ENCODE measurements at places on chromosomes 11 and 22.
A peak's percentile ranks its signal among the peaks of the same experiment; 100 is the strongest.

- no peak for DNase-seq
These were observed 47.9 kb upstream of the FLI1 start for GRCh38 chr11:128645968-128646367.

DNA sequence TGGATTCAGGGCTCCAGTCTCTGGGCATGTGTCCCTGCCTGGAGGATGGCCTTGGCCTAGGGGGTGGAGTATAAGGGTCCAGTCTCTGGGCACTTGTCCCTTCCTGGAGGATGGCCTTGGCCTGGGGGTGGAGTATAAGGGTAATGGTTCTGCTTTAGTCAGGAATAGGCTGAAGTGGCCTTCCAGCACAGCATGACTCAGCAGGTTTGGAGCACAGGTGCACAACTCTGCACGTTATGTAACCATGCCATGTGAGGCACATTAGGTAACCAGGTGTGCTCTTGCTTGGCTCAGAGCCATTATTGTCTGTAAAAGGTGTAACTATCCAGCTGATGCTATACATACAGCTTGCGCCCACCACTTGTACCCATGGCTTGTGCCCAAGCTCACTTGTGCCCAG, 48.4 kb upstream of the POLD3 start:
- peak; percentile 3 for DNase-seq

GRCh38 chr11:20289732-20290131, 73.8 kb upstream of the HTATIP2 start:
- no peak for DNase-seq

GRCh38 chr11:613369-613968, 2.3 kb downstream of the IRF7 start:
- peak; percentile 83 for DNase-seq

DNA sequence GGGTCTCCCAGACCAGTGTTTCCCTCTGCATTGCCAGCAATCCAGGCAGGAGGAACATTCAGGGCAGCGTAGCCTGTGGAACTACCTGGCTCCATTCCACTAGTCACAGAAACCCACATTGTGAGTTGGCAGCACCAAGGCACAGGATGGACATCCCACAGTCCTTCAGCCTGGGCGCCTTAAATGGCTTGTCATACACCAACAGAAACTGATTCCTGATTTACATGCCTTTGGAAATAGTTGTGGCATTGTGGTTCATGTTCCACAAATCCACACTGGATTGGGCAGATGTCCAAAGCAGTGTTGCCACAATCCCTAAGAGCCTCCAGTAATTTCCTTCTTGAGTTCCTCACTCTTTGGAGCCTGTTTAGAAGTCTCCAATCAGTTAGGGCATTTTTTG, 225.6 kb downstream of the BLID start:
- no peak for DNase-seq

DNA sequence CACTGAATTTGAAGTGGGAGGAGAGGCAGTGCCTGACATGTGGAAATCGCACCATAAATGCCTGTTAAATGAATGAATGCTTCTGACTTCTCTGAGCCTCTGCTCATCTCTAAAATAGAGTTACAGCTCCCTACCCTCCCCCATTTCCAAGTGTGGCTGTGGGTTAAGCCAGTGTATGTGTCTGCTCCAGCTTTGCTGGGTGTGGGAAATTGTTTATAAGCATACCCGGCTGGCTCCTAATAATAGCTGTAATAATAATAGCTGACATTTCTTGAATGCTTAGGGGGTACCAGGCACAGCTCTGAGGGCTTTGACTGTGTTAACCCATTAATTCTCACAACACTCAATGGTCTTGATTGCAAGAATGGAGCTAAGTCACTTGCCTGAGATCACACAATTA, 7.0 kb upstream of the FCHSD2 start:
- no peak for DNase-seq

GRCh38 chr22:32600147-32600546, 125.5 kb downstream of the FBXO7 start:
- peak; percentile 11 for DNase-seq

GRCh38 chr11:70207531-70208131, 4.5 kb downstream of the FADD start:
- no peak for DNase-seq

- DNase-seq: peak; percentile 54
These were observed 284.7 kb downstream of the ST3GAL4 start for GRCh38 chr11:126640186-126640585.

DNA sequence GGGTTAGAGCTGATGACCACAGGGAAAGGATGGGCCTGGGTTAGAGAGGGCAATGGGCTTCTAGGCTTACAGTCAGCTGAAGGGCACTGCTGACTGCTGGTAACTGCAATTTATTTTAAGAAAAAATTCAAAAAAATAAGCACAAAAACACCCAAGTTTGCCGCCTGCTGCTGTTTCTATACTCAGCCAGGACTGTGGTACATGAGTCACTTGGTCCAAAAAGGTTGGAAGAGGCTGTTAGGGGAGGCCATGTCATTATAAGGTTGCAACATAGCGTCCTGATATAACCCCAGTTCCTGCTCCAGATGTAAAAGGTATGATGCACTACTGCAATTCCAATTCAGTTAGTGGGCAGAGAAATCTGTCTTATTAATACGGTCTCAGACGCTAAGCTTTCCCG, 98.9 kb downstream of the ETS1 start:
- no peak for DNase-seq

GRCh38 chr11:73538381-73538872, 59.5 kb downstream of the FAM168A start:
- no peak for DNase-seq

DNA sequence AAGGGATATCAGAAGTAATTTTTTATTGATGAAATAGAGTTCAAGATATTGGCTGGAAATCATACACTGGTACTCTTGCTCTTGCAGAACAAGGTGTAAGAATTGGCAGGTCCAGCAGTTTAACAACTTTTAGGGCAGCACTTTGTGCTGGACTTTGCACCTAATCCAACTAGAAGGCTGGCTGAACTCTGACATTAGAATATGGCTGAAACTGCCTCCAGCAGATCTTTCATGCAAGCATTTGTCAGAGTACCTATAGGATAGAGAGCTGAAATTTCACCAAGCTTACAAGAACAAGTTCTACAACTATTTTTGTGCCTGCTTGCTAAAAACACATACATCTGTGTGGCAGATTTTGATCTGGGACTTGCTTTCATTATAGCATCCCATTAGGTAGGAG, 17.2 kb downstream of the HPS5 start:
- DNase-seq: no peak

GRCh38 chr11:70494559-70495350, 96.4 kb downstream of the CTTN start:
- DNase-seq: no peak

DNA sequence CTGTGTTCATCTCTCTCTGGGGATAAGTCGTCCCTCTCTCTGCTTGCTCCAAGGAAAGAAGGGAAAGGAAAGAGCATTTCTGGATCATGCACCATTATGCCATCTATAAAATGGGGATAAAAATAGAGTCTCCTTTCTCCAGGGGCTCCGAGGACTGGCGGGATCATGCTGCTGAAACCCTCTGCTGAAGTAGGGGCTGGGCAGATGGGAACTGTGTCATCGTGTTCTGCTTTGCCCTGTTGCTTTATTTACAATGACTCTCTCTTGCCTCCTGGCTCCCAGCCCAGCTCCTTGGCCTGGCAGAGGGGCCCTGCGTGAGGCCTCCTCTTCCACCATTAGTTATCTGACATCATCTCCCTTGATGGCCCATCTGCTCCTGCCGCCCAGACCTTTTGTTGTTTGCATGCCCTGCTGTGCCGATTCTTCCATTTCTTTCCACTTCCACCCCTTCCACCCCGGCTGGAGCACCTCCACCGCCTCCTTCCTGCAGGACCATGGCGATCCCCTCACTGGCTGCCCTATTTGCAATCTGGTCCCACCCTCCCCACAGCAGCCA, 200.9 kb downstream of the MYO18B start:
- DNase-seq: peak; percentile 91

- no peak for DNase-seq
These were observed 51.7 kb downstream of the GRAMD4 start for GRCh38 chr22:46671824-46672432.

DNA sequence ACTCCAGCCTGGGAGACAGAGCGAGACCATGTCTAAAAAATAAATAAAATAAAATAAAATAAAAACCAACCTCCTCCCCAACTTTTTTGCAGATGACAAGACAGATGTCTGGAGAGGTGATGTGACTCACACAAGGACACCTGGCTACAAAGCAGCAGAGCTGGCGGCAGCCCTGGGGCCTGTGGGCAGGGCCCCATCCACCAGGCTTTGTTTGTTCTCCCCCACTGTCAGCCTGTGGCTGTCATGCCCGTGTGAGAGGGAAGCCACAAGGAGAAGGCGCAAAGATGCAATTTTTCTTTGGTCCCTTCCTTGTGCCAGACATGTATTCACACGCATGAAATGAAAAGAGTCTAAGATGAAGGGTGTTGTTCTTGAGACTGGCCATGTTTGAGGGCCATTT, 16.6 kb downstream of the CD59 start:
- DNase-seq: no peak

DNA sequence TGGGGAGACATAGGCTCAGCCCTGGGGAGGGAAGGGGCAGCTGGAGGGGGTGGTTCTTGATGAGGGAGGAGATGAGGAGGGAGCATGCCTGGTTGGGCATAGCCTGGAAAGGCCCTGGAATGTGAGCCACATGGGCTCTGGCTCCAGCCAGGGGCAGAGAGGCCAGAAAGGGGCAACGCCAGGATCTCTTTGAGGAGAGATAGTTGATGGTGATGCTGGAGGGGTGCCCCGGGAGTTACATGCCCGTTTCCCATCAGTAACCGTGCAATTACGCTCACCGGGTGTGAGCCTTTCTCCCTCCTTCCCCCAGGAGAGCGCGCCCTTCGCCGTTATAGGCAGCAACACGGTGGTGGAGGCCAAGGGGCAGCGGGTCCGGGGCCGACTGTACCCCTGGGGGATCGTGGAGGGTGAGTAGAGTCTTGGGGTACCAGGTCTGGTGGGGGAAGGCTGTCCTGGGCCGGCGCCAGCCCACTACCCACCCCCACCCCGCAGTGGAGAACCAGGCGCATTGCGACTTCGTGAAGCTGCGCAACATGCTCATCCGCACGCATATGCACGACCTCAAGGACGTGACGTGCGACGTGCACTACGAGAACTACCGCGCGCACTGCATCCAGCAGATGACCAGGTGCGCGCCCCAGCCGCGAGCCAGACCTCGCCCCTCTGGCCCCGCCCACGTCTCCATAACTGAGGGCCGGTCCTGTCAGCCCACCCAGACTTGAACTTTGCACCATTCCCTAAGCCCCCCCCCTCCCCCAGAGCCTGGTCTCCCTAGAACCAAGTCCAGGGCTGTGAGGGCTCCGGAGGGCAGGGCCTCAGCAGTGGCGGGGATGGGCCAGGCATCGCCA, 1.8 kb upstream of the GP1BB start:
- no peak for DNase-seq

DNA sequence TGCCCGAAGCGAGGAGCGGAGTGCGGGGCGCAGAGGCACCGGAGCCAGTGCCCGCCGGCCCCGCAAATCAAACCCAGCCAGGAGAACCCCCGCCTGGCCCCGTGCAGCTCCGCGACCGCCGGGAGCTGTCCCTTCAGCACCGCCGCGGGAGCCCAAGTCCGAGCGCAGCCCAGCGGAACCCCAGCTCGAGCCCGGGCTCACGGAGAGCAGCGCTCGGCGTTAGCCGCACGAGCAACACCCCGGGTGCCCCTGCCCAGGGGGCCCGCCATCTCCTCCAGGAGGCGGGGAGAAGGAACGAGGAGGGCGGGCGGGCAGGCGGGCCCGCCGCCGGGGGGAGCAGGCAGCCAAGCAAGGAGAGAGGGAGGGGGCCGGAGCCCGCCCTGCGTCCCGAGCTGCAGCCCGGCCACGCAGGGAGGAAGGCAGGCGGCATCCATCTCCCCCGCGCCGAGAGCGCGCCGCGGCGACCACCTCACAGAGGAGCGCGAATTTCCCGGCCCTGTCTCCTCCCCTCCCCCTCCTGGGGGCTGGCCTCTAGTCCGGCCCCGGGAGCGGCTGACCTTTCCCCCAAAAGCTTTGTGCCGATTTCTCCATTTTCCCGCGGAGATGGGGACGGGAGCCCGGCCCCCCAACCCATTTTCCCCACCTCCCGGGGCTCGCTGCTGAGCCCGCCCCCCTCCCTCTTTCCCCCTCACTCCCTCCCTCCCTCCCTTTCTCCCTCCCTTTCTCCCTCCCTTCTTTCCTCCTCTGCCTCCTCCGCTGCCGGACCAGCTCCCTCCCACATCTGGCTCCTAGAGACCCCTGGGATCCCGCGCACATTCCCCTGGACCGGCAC, 621 bp downstream of the KCNC1 start:
- peak; percentile 63 for DNase-seq

GRCh38 chr22:42632096-42632495, 8.3 kb downstream of the ATP5MGL start:
- no peak for DNase-seq

DNA sequence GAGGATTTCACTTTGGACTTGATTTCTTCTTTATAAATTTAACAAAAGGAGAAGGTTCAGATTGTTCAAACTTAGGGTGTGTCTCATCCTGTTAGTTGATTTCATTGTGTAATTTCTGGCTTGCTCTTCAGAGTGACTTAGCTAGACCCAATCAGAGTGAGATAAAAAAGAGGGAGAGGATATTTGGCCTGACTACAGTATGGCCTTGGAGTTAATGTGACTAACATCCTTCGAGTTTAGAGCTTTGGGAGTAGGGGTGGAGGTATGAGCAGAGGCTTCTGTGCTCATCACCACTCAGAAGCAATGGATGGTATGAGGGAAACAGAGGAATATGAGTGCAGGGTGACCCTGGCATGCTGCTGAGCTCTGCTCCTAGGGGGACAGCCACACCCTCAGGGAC, 114.2 kb downstream of the ME3 start:
- no peak for DNase-seq

DNA sequence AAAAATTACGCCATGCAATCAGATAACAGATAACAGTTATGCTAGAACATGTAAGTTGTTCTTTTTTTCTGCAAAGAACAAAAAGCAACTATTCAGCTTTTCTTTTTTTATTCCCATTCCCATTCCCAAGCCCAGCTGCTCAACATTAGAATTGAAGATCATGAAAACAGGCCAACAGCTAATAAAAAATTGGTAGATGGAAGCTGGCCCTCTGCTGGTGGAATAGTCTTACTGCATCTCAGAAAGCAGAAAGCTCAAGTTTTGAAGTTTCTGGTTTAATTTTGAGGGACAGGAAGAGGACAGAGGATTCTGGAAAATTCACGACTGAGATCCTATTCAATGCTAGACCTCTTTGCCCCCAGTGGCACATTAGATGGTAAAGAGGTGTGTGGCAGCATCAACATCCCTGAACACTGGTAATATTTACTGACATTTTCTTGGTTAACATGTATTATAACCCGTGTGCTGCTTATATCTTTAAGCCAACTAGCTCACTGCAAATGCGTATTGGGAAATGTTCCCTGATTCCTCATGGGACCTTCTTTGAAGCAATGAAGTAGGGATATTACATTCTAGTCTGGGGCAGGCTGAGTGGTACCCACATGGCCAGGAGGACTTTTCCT, 591.2 kb downstream of the OPCML start:
- DNase-seq: peak; percentile 59

GRCh38 chr11:6390718-6391469, 620 bp downstream of the SMPD1 start:
- DNase-seq: no peak
